ENCODE measurements at places on chromosomes 4 and X. TPM values are rescaled to one million over a fixed set of nuclear protein-coding genes. Genes with fewer than 3 reads are reported as not detected.

DNA sequence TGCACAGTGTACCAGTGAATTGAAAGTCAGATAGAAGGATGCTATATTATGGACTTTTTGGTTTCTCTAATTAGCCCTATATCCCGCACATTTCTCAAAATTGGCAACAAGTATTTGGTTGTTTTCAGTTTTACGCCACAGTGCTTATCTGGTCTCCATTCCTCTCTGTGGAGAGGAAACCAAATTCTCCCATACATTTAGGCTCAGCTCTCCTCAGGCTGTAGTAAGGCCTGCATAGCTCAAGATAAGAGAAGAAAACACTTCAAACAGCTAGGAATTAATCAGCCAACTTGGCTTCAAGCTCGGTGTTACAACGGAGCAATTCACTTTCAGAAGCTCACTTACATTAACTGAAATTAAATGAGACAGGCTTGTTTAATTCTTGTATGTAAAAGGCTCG, 263.2 kb downstream of the PDHA2 start:
- DNase-seq: no peak

GRCh38 chrX:68808686-68809357, 20.0 kb upstream of the EFNB1 start:
- DNase-seq: peak; percentile 21

DNA sequence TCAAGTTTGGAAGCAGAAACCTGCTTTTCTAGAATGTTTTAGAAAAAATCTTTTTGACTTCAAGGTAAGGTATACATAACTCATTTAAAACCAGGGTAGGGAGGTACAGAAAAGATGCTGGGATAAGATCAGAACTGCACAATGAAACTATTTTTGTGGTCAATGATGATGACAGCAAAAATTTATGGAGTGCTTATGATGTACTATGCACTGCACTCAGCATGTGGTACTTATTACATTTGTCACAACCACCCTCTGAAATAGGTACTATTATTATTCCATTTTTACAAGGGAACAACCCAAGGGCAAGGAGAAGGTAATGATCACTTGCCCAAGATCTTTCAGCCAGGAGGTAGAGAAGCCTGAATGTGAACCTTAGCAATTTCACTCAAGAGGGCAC, 8.0 kb downstream of the GPM6B start:
- no peak for DNase-seq

DNA sequence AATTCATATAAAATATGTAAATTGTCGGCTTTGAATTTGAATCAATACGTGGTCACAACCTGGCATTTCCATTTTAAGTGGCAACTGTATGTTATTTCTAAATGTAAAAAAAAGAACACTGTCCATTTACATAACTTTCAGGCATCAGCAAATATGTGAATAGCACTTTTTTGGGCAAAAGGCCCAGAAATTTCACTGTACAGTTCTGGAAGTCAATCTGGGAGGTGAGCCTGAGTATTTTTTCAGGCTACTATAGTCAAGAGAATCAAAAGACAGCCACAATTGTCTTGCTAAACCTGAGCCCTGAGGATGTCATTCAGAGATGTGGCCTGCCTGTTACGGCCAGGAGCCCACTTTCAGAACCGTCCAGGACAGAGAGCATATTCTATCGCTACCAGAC, 543.9 kb upstream of the MAGEB2 start:
- no peak for DNase-seq

- no peak for DNase-seq
Observed at GRCh38 chr4:167023364-167023925, 210.8 kb downstream of the SPOCK3 start.

DNA sequence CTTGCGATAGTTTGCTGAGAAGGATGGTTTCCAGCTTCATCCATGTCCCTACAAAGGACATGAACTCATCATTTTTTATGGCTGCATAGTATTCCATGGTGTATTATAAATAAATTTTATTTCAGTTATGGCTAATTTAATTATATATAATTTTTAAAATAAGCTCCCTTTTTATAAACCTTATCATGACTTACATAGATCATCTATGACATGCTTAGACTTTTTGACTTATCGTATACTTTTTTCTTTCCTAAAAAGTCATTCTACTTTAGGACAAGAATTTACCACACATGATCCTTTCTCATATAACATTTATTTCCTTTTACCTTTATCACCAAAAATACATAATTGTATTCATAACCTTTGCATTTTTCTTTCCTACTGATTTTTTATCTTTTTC, 376.5 kb downstream of the CCSER1 start:
- DNase-seq: no peak

HS3ST1 gene
- total RNA-seq: 0.44 TPM

PPP1R2C gene
- not detected for total RNA-seq

LIMCH1 gene
- total RNA-seq: 0.92 TPM

HGFAC gene
- total RNA-seq: 0.76 TPM

TTC29 gene
- total RNA-seq: 0.16 TPM
